ENCODE measurements at places on chromosomes 11 and 22.

DNA sequence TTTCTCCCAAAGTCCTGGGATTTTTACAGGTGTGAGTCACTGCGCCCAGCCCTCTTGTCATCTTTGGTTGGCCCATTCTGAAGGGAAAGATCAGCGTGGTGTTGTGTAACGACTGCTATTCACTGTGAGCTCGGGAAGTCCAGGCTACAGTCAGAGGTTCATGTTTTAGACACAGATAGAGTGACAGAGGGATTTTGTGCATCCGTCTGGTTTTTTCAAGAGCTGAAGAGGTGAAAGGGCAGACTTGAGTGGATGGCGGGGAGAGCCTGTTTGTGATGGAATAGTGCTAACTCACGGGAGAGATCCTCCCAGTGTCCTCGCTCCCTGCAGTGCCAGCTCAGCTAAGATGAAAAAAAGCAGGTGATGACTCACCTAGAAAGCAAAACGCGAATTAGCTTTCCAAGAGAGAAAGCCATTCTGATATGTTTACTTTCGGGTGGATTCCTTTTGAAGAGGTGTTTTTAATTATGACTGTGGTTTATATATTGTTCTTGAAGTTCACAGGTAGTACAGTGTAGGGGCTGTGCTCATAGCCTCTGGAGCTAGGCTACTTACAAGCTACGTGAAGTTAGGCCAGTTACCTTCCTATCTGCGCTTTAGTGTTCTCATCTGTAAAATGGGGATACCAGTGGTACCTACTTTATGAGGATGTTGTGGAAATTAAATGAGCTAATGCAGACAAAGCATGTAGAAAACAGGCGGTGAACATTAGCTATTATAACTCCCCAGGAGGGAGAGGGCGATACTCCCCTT, 67.2 kb downstream of the C11orf91 start:
- DNase-seq: no peak

- peak; percentile 85 for DNase-seq
Measured at GRCh38 chr22:19143967-19144400, 467 bp downstream of the ESS2 start.

DNA sequence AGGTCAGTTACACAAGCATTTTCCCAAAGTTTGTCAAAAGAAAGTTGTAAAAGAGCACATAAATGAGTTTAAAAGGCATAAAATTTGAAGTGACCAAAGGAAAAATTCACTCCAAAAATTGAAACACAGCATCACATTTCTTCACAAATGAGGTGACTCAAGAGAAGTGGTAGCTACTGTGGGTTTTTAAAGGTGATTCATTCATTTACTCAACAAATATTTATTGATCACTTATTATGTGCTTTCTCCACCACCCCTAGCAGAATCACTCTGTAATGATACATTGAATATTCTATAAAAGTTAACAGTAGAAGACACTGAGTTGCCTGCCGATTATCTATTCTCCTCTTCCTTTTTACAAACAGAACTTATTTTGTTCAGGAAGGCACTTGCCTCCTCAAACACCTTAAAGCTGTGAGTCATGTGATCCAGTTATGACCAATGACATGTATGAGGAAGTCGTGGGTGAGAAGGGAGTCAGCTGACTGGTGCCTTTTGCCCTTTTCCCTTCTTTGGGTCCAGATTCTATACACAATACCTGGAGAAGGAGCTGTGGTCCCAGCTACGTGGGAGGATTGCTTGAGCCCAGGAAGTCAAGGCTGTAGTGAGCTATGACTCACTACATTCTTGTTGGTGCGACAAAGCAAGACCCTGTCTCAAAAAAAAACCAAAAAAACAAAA, 67.7 kb upstream of the CLNS1A start:
- peak; percentile 58 for DNase-seq

DNA sequence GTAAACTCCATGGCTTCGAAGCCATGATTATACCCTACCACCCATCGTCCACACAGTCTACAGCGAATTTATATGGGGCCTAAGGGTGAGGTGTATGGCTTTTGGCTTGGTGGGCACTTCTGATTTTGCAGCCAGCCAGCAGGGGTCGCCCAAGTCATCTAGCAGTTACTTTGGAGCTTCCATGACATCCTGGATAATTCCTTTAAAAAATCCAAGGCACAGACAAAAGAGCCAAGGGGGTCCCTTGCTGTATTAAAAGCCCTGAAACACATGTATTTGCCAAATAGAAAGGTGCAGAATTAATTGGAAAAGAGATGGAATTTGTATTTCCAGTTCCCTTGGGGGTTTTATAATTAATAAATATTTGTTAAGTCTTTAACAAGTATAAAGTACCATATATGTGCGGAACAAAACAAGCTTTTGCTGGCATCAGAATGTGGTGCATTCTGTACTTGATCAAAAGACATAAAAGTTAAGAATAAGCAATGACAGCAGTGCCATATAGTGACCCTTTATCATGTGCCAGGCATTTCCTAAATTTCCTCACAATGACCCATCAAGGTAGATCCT, 132.8 kb upstream of the PITPNB start:
- peak; percentile 72 for DNase-seq

GRCh38 chr11:124519850-124520549, 23.5 kb downstream of the OR8B12 start:
- DNase-seq: no peak

DNA sequence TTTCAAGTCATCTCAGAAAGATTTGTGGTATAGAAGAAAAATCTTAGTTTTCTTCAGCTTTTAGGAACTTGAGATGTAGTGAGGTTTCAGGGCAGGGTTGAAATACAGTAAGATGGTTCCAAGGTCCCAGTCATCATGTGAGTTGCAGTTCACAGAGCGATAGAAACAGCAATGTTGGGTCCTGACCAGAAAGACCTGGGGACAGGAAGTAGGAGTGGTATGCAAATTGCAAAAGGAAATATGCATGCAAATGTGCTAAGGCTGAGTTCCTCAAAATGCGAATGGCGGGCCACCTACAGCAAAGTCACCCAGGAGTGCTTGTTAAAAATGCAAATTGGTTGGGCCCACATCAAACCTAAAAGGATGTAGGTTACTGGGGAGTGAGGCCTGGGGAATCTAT, 1032.7 kb upstream of the TENM4 start:
- no peak for DNase-seq

DNA sequence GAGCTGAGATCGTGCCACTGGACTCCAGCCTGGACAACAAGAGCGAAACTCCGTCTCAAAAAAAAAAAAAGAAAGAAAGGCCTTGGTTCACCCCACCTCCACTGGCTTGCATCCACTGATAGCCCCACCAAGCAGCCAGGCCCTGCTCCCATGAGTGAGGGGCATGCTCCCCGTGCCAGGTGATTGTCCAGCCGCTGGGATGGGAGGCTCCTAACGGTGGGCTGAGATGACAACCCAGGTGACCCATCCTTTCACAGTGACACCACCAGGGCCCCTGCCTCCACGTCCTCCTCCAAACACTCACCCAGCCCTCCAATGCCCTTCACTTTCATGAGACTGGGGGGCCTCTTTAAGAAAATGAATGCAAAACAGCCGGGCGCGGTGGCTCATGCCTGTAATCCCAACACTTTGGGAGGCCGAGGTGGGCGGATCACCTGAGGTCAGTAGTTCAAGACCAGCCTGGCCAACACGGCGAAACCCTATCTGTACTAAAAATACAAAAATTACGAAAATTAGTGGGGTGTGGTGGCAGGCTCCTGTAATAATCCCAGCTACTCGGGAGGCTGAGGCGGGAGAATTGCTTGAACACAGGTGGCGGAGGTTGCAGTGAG, 8.6 kb upstream of the DERL3 start:
- no peak for DNase-seq

DNA sequence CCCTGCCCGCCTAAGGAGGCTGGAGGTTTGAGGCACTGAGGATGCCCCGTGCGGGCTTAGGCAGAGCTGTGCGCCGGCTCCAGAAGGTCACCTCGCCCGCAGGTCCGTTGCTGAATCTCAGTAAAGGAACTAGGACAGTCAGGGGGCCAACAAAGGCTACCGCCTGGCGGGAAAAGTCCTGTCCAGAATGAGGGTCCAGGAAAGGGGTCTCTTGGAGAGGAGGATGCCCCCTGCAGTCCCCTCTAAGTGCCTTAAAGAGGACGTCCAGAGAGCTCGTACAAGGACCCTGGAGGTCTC, 548 bp downstream of the PVALB start:
- DNase-seq: no peak

All from activated CD4-positive, alpha-beta T cell treated with anti-CD3 and anti-CD28 coated beads, Interleukin-2, amount 10 ng/mL, durations not matched to agents 24 days and 14 days (primary cell).